ENCODE measurements at places on chromosomes 1 and 21. TPM values are rescaled to one million over a fixed set of nuclear protein-coding genes. Genes with fewer than 3 reads are reported as not detected.
A peak's percentile ranks its signal among the peaks of the same experiment; 100 is the strongest.

DNA sequence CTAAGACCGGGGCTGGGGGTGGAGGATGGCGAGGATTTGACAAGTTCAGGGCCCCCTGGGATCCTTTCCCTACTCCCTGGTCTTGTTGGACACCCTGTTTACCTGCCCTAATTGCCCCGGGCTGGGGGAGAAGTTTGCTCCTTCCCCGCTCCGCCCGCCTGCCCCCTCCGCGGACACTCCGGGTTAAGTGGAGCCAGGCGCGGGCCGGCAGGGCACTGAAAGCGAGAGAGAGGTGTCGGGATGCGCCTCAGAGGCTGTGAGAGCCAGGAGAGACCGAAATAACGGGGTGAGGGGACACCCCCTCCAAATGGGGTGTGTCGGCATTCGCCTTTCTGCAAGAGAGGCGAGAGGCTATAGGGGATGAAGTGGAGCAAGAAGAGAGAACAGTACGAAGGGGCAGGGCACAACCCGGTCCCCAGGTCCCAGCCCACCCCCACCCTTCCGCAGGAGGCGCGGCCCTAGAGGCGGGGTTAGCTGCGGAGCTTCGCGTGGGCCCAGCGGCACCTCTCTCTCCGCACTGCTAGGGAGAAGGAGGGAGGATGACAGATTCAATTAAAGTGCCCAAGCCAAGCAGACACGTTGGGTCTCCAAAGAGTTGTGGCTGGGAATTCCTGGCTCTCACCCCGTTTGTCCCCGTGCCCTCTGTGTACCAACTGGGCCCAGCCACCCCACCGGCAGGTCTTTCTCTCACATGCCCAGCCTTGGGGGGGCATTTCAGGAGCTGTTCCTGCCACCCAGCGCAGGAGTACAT lies 3.8 kb downstream of the EFNA3 start:
- H3K27me3 ChIP-seq: peaks cover 39% of the 10 kb centered on the region
- no peak overlapping the region for H3K27ac ChIP-seq
- H3K36me3 ChIP-seq: no peaks in the 10 kb centered on the region
- no peak overlapping the region for H3K4me3 ChIP-seq
- H3K4me1 ChIP-seq: peaks cover 29% of the 10 kb centered on the region
- no peak for DNase-seq

GRCh38 chr1:221343607-221344006 lies 398.3 kb downstream of the DUSP10 start:
- no peak overlapping the region for H3K4me3 ChIP-seq
- DNase-seq: no peak
- H3K27me3 ChIP-seq: peaks cover 1% of the 10 kb centered on the region
- peaks cover 11% of the 10 kb centered on the region for H3K4me1 ChIP-seq
- H3K36me3 ChIP-seq: no peaks in the 10 kb centered on the region
- H3K27ac ChIP-seq: no peak overlapping the region

DNA sequence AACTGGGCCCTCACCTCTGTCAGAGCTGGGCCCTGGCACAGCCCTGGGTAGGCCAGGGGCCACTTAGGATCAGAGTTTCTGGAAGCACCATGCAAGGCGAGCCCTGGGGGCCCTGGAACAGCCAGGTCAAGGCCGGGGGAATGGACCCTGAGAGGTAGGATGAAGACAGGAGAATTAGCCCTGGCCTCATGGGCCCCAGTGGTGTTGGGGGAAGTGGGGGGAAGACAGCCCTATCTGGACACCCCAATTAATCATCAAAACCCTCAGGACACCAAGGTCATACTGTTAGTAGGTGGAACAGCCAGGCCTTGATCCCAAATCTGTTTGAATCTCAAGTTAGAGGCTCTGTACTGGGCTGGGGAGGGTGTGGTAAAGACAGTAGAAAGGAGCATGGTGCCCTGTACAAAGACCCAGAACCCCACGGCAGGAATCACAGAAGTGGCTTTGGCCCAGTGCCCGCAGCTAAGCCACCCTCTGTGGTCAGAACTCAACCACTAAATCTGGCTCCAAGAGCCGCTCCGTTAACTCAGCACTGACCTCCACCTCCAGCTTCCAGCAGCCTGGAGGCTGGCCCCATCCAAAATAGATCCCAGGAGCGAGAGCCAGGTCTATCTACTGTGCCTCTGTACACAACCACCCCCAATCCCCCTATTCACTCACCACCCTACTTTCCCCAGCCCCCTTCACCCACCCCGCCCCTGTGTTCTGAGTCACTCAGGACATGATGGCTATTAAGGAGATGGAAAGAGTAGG lies 14.0 kb upstream of the TRIM63 start:
- no peaks in the 10 kb centered on the region for H3K36me3 ChIP-seq
- peaks cover 45% of the 10 kb centered on the region for H3K27me3 ChIP-seq
- H3K27ac ChIP-seq: no peak overlapping the region
- peaks cover 15% of the 10 kb centered on the region for H3K4me1 ChIP-seq

- H3K27ac ChIP-seq: no peak overlapping the region
- DNase-seq: no peak
- peaks cover 21% of the 10 kb centered on the region for H3K4me1 ChIP-seq
- H3K36me3 ChIP-seq: peaks cover 7% of the 10 kb centered on the region
- H3K27me3 ChIP-seq: peaks cover 43% of the 10 kb centered on the region
Measured at GRCh38 chr21:45248893-45249381, 38.8 kb downstream of the POFUT2 start.

DNA sequence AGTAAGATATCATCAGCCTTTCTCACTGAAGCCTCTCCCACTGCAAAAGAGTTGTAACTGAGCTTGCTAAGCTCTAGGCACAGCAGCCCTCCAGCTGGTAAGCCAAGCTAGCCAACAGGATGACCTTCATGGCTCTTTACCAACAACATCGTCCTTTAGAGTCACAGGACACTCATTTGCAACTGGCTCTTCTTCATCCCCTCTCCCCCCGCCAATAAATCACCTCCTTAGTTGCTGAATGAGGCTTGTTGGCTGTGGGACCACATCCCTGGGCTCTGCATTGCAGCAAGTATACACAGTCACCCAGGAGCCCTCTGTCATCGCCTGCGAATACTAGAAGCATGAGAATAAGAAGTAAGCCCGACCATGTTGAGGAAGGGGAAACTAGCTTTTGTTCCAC lies 16.0 kb upstream of the ZNF697 start:
- no peaks in the 10 kb centered on the region for H3K36me3 ChIP-seq
- peaks cover 6% of the 10 kb centered on the region for H3K4me1 ChIP-seq
- no peak overlapping the region for H3K4me3 ChIP-seq
- peaks cover 3% of the 10 kb centered on the region for H3K27me3 ChIP-seq
- no peak for DNase-seq

Gene CORT
- not detected for total RNA-seq

GRCh38 chr1:153598309-153599172 lies 14.4 kb downstream of the S100A16 start:
- no peaks in the 10 kb centered on the region for H3K27me3 ChIP-seq
- H3K36me3 ChIP-seq: peaks cover 20% of the 10 kb centered on the region
- H3K4me1 ChIP-seq: peaks cover 44% of the 10 kb centered on the region
- peak overlapping the region; percentile 28 for H3K4me3 ChIP-seq
- H3K27ac ChIP-seq: peak overlapping the region; percentile 86

GRCh38 chr1:109914587-109915240 lies 4.1 kb downstream of the CSF1 start:
- H3K36me3 ChIP-seq: peaks cover 30% of the 10 kb centered on the region
- peaks cover 75% of the 10 kb centered on the region for H3K4me1 ChIP-seq
- H3K27me3 ChIP-seq: no peaks in the 10 kb centered on the region
- H3K27ac ChIP-seq: no peak overlapping the region
- H3K4me3 ChIP-seq: no peak overlapping the region

GRCh38 chr1:168271636-168272035 lies 9.0 kb upstream of the TBX19 start:
- no peak overlapping the region for H3K27ac ChIP-seq
- peaks cover 14% of the 10 kb centered on the region for H3K4me1 ChIP-seq
- no peak for DNase-seq
- peaks cover 5% of the 10 kb centered on the region for H3K36me3 ChIP-seq

- H3K27me3 ChIP-seq: peaks cover 53% of the 10 kb centered on the region
- no peaks in the 10 kb centered on the region for H3K36me3 ChIP-seq
- H3K4me3 ChIP-seq: no peak overlapping the region
- H3K27ac ChIP-seq: no peak overlapping the region
- DNase-seq: no peak
Measured at GRCh38 chr21:44706026-44706705, 5.2 kb downstream of the TSPEAR start.

DNA sequence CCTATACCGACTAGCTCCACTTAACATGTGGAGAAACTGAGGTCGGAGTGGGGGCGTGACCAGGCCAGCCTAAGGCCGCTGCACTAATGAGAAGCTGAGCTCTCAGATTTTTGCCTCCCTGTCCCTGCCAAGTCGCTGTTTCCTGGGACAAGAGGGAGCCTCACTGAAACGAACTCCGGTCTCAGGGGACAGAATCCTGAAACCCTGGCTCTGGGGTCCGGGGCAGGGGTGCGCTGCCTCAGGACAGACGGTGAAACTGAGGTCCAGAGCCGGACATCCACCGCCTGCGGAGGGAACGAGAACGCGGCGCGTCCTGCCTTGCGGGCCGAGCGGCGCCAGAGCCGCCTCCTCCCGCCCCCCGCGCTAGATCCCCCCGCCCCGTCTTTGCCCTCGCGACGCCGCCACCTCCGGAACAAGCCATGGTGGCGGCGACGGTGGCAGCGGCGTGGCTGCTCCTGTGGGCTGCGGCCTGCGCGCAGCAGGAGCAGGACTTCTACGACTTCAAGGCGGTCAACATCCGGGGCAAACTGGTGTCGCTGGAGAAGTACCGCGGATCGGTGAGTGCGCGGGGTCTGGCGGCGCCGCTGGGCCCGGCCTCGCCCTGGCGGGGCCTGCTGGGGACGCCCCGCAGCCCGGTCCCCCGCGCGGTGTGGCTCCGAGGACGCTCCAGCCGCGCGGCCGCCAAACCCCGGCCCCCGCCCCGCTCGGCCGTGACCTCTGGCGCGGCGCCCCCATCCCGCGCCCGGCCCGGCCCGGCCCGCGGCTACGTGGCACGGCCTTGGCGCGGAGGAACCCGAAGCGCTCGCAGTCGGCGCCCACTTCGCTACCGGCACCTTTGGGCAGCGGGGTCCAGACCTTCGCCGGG lies at the start of gene GPX7:
Gene GPX7 (plus strand): TSS at position 381 of the 865 bp plus-strand sequence. CDS start 39 bp downstream, at position 420.
- H3K27ac ChIP-seq: peak within 1 kb of the TSS; percentile 89
- H3K4me3 ChIP-seq: peak within 1 kb of the TSS; percentile 86
- H3K36me3 ChIP-seq: no peaks in the 10 kb centered on the region

DNA sequence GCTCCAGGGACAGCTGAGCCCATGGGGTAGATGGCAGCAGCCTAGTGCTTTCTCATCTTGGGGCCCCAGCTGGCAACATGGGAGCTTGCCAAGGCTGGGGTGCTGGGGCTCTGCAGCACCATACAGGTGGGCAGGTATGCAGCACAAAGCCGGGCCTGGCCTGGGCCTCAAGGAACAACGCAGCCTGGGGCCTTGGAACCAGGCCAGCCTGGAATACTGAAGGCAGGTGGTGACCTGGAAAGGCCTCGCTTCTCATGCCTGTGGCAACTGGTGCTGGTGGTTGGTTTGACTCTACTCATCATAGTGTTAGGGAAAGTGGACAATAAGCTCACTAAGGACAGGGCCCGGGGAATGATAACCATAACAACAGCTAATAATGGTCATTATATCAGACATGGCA lies 27.0 kb upstream of the SDHB start:
- no peak for DNase-seq
- H3K27ac ChIP-seq: no peak overlapping the region
- H3K4me1 ChIP-seq: peaks cover 6% of the 10 kb centered on the region
- no peak overlapping the region for H3K4me3 ChIP-seq

- no peaks in the 10 kb centered on the region for H3K4me1 ChIP-seq
Measured at GRCh38 chr1:204178487-204179281, 12.5 kb upstream of the REN start.

GRCh38 chr1:230212405-230212936 lies 145.4 kb downstream of the GALNT2 start:
- H3K36me3 ChIP-seq: peaks cover 14% of the 10 kb centered on the region
- H3K27me3 ChIP-seq: no peaks in the 10 kb centered on the region
- peaks cover 45% of the 10 kb centered on the region for H3K4me1 ChIP-seq
- no peak overlapping the region for H3K4me3 ChIP-seq

Gene ECM1
- total RNA-seq: 51.1 TPM

DNA sequence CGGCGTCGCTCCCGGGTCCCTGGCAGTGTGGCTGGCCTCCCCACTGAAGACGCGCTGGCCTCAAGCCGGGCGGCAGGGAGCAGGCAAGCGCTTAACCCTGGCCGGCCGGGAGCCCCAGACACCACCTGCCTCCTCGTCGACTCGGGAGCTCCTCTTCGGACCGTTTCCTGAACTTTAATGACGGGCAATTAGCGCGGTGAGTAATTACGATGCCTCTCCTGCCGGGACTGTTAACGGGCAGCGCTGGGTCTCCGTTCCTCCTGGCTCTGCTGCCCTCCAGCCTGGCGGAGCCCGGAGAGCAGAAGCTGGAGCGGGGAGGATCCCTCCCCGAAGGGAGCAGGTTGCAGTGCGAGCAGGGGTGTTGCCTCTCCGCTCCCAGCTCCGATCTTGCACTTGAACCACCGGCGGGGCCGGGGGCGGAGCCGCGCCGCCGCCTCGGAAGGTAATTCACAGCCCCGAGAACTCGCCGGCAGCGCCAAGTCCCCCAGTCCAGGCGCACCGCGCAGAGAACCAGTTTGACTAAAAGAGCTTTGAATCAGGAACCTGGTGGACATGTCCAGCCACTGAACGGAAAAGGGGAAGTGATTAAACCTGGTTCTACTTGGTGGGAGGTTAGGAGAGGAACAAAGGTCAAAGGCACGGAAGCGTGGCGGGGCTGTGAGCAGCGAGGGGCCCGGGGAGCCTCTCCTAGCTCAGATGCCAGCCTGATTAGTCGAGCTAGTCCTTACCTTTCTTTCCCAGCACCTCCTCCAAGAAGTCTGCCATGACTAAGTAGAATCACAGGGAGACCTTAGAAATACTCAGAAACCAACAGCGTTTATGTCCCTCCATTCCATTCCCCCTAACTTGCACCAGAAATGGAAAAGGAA lies 18.3 kb upstream of the PLEKHA6 start:
- no peak overlapping the region for H3K27ac ChIP-seq
- H3K4me3 ChIP-seq: peak overlapping the region; percentile 76
- DNase-seq: no peak
- peaks cover 33% of the 10 kb centered on the region for H3K27me3 ChIP-seq
